Activated CD8-positive, alpha-beta T cell treated with anti-CD3 and anti-CD28 coated beads for 36 hours (primary cell): ENCODE measurements at places on chromosomes 13 and 19.
A peak's percentile ranks its signal among the peaks of the same experiment; 100 is the strongest.

- peak; percentile 87 for DNase-seq
Measured at GRCh38 chr19:18589380-18590272, 1.0 kb downstream of the REX1BD start.

DNA sequence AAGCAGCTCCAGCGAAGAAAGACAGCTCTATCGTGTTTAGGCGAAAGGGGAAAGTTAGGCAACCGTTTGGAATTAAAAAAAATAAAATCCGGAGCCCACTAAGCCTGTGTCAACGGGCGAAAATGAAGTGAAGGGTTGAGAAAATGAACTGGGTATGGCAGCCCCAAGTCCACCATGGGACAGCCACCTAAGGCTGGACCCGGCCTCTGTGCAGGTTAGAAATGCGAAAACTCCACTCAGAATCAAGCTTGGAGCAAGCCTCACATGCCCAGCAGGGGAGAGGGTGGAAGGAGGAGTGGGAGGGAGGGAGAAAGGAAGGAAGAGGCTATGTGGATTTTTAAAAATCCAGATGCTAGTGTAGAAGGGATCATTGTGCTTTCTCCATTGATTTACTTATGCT, 101.2 kb downstream of the IRS2 start:
- no peak for DNase-seq

- DNase-seq = peak; percentile 89
Measured at GRCh38 chr19:41597600-41598041, 21.7 kb downstream of the CEACAM21 start.

- peak; percentile 80 for DNase-seq
Measured at GRCh38 chr19:41706741-41707501, 1.5 kb upstream of the CEACAM5 start.

GRCh38 chr13:109704771-109705635, 81.4 kb downstream of the IRS2 start:
- no peak for DNase-seq

DNA sequence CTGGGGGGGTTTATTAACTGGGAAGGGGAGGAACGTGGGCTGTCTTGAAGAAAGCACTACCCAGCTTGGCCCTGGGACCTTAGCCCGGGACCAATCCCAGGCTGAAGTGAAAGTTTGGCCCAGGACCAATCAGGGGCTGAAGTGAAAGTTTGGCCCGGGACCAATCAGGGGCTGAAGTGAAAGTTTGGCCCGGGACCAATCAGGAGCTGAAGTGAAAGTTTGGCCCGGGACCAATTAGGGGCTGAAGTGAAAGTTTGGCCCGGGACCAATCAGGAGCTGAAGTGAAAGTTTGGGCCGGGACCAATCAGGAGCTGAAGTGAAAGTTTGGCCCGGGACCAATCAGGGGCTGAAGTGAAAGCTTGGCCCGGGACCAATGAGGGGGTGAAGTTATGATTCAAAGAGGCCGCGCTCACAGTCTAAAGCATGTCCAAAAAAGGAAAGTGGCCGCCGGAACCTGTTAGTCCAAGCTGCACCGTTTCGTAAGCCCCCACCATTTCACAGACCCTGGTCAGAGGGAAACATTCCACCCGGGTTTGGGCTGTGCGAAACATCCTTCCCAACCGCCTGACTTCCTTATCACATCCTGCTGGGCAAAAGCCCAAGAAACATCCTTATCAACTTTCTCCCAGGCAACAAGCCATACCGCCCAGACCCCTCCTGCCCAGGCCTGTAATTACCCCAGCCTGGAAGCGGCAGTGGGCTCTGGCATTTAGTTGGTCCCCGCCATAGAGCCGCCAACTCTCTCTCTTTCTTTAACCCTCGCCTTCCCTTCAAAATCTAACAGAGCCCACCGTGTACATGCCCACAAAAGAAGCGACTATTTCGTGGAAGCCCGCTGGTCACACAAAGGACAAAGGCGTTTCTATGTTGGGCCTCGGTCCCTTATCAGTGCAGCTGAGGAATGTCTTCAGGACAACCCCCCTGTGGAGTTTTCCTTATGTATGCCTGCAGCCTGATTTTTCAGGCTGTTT, 1.1 kb downstream of the ZNF850 start:
- peak; percentile 83 for DNase-seq
